ENCODE measurements at places on chromosomes 7 and 10.

GRCh38 chr10:97915346-97916131 is 65.9 kb downstream of the GOLGA7B start:
- H3K27ac ChIP-seq = no peak overlapping the region
- no peak overlapping the region for H3K4me3 ChIP-seq
- H3K36me3 ChIP-seq = no peaks in the 10 kb centered on the region
- no peaks in the 10 kb centered on the region for H3K4me1 ChIP-seq
- DNase-seq = no peak

GRCh38 chr10:53025172-53025711 is 252.7 kb upstream of the MBL2 start:
- peak; percentile 52 for DNase-seq
- peaks cover 18% of the 10 kb centered on the region for H3K4me1 ChIP-seq
- no peaks in the 10 kb centered on the region for H3K27me3 ChIP-seq
- H3K27ac ChIP-seq = peak overlapping the region; percentile 23

DNA sequence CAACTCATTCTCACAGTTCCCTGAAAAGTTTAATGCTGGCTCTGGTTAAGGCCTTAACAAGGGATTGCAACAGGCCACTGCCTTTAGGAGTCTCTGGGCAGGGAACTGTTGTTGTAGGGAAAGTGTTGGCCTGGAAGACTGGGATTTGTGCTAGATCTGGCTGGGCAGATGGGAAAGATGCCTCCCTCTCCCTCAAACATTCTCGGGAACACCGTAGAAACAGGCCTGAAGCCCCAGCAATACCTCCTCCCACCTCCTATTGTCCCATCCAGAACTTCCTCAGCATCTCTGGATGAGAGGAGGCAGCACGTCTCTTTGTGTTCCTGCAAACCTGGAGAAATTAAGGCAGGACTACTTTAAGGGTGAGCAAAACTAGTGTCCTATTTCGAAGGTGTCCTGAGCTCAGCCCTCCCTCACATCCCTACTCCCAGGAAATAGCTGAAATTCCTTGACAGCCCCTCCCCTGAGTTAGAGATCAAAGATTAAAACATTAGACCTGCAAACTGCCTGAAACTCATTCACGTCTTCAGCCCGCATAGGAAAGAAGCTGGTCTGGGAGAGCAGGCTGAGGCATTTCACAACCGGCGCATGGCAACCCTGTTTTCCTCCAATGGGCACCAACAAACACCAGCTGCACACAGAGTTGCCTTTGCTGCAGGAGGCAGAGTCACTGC is 10.9 kb upstream of the MAP3K8 start:
- no peak overlapping the region for H3K27ac ChIP-seq
- no peaks in the 10 kb centered on the region for H3K27me3 ChIP-seq
- peak; percentile 46 for DNase-seq
- H3K4me1 ChIP-seq = peaks cover 5% of the 10 kb centered on the region

GRCh38 chr10:122632031-122632430 is 67.6 kb downstream of the C10orf120 start:
- H3K27ac ChIP-seq = no peak overlapping the region
- H3K27me3 ChIP-seq = no peaks in the 10 kb centered on the region
- DNase-seq = no peak
- no peaks in the 10 kb centered on the region for H3K4me1 ChIP-seq
- H3K4me3 ChIP-seq = no peak overlapping the region
- no peaks in the 10 kb centered on the region for H3K36me3 ChIP-seq

- H3K4me3 ChIP-seq = no peak overlapping the region
- H3K4me1 ChIP-seq = no peaks in the 10 kb centered on the region
- H3K36me3 ChIP-seq = no peaks in the 10 kb centered on the region
- H3K27me3 ChIP-seq = no peaks in the 10 kb centered on the region
- no peak for DNase-seq
These were observed 38.9 kb downstream of the DRGX start for GRCh38 chr10:49356944-49357343.

DNA sequence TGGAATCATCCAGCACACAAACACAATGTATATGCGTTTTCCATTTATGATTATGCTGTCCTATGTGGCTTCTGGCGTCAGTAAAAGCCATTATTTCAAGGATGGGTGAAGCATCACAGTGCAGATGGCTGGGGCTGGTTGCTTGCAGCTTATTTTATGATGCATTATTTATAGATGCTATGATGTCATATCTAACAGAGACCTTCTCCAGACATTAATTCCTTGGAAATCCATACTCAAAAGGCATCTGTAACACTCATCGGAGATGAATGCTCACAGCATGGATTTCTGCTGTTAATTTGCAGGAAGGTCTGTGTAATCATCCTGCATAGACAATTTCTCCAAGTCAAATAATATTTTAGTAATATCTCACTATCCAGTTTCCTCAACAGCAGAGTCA is 7.2 kb downstream of the RGS10 start:
- no peak for DNase-seq
- no peak overlapping the region for H3K4me3 ChIP-seq
- H3K27ac ChIP-seq = no peak overlapping the region

DNA sequence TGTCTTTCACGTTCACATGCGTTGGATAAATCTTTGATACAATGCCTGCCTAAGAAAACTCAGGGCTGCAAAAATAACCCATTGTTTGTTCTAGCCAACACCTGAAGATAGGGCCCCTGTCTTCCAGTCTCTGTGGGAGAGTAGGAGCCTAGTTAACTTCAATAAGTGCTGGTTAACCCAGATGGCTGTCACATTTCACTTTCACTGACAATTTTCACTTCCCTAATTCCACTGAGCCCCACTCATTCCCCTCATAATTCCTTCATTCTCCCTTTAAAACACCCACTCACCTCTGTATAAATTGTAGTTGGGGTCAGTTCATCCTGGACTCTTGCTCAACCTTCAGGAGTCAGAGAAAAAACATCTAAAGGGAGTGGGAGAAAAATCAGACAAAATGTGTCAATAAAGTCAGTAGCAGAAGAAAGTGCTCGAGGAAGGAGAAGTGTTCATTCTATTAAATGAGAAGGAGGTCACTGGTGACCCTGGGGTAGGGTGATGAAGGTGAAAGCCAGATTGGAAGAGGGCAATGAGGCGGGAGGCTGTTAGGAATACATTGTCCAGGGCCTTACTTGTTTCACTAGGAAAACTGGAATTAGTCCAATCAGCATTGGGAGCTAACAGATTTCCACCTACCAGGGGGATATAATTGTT is 51.2 kb upstream of the ABI1 start:
- no peaks in the 10 kb centered on the region for H3K36me3 ChIP-seq
- DNase-seq = no peak
- no peak overlapping the region for H3K27ac ChIP-seq
- H3K27me3 ChIP-seq = no peaks in the 10 kb centered on the region
- no peaks in the 10 kb centered on the region for H3K4me1 ChIP-seq

DNA sequence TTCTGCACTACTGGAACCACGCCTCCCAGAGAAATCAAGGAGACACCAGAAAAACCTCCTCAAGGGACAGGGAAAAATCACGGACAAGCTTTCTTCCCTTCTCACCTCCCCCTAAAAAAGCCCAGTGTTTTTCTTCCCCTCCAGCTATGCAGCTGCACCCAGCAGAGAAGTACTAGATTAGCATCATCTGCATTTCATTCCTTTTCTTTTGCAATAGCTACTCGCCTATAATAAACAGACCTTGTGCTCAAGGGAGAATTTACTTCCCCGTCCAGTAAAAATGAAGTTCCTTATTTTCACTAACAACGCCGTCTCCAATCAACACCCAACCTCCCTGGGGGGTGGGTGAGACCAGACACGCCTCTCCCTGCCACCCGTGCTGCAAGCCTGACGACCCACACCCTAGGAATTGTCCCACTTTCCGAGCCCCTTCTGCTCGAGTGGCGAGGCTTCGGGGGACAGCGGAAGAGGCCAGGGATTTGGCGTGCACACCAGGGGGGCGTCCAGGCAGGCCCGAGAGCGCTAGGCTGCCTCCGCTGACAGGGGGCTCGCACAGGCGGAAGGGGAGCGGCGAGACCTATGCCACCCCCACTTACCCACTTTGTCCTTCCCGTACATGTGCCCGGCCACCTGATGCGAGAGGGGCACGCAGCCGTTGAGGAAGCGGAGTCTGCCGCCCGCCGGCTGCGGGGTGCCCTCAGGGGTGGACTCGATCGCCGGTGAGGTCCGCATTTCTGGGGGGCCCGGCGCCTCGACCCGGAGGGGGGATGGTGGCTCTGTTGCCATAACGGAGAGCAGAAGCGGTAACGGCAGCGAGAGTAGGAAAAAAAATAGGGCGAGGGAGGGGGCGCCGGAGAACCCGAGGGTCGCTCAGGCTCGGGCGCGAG is 625 bp downstream of the IPMK start:
- no peaks in the 10 kb centered on the region for H3K36me3 ChIP-seq
- H3K27ac ChIP-seq = peak overlapping the region; percentile 58
- H3K27me3 ChIP-seq = no peaks in the 10 kb centered on the region
- peak overlapping the region; percentile 47 for H3K4me3 ChIP-seq

DNA sequence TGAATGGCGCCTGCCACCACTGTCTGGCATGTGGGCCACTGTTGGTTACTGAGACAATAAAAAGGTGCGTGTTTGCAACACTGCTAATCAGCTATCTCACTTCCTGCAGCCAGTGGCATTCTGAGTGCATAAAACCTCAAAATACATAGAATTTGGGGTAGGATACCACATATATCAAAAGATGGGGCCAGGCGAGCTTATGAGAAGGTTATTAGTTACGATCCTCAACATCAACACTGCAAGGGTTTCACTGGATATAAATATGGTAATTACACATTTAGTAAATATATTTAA is 200.2 kb downstream of the WDR37 start:
- no peak overlapping the region for H3K27ac ChIP-seq
- H3K4me3 ChIP-seq = no peak overlapping the region
- no peaks in the 10 kb centered on the region for H3K4me1 ChIP-seq
- no peaks in the 10 kb centered on the region for H3K36me3 ChIP-seq

GRCh38 chr10:118448744-118449143 is 106.6 kb upstream of the FAM204A start:
- no peak overlapping the region for H3K4me3 ChIP-seq
- H3K27me3 ChIP-seq = no peaks in the 10 kb centered on the region
- DNase-seq = no peak
- no peaks in the 10 kb centered on the region for H3K4me1 ChIP-seq

Data from endothelial cell of umbilical vein (primary cell).